ENCODE measurements at places on chromosomes 12 and 14. TPM values are rescaled to one million over a fixed set of nuclear protein-coding genes. Genes with fewer than 3 reads are reported as not detected.

GRCh38 chr14:101113835-101114725 is 210.6 kb upstream of the RTL1 start:
- DNase-seq = no peak

GRCh38 chr12:47775100-47775911 is 2.3 kb downstream of the SLC48A1 start:
- no peak for DNase-seq

DNA sequence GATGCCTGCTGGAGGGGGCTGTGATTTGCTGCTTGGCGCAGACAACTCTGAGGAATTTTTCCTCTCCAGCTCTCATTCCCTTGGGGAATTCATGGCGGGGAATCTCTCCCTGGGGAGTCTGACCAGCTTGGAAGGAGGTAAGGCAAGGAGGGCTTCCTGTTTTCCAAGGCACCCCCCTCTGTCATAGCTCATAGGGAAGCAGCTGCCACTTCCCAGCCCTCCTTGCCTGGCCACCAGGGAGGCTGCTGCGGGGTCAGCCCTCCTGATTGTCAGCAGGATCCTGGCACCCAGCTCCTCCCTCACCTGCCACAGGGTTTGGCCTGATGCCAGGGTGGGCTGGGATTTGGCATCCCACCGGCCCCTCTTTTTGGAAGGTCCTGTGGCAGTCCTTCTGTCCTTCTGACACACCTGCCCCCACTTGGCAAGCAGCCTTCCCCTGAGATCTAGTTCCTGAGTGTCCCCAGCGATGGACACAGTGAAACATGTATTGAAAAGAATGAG is 74.9 kb downstream of the TSPAN9 start:
- no peak for DNase-seq

GRCh38 chr12:1657688-1658087 is 28.7 kb downstream of the WNT5B start:
- DNase-seq = peak; percentile 47

PPP2R5C gene
- 401 TPM for total RNA-seq

GRCh38 chr14:58629281-58629680 is 8.5 kb upstream of the DACT1 start:
- DNase-seq = no peak

DNA sequence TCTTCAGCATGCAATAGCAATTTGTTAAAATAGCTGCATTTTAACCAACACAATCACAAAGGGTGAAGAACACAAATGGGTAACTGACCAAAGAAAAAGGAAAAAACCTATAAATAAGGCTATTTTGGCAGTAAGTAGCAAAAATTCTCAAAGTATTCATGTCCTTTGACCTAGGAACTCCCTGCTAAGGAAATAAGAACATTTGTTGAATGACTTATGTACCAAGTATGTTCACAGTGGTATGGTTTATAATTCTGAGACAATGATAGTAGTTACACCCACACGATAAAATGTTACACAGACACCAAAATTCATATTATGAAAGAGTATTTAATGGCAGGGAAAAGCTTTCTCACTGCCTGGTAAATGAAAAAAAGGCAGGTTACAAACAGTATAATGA is 16.9 kb downstream of the CCDC88C start:
- no peak for DNase-seq

- DNase-seq = no peak
These were observed 214.2 kb downstream of the KITLG start for GRCh38 chr12:88366101-88366500.

GLI1 gene
- total RNA-seq = not detected

GRCh38 chr12:5567016-5567725 is 135.3 kb downstream of the NTF3 start:
- DNase-seq = no peak

- DNase-seq = no peak
These were observed 99.2 kb downstream of the GCH1 start for GRCh38 chr14:54803396-54803795.

SMIM41 gene
- not detected for total RNA-seq

GRCh38 chr14:103705118-103705503 is 10.1 kb downstream of the XRCC3 start:
- DNase-seq = peak; percentile 100

- DNase-seq = no peak
These were observed 52.0 kb upstream of the SYNE2 start for GRCh38 chr14:63800651-63801375.

- DNase-seq = no peak
These were observed 147.9 kb downstream of the PPFIA2 start for GRCh38 chr12:81610955-81611889.

DNA sequence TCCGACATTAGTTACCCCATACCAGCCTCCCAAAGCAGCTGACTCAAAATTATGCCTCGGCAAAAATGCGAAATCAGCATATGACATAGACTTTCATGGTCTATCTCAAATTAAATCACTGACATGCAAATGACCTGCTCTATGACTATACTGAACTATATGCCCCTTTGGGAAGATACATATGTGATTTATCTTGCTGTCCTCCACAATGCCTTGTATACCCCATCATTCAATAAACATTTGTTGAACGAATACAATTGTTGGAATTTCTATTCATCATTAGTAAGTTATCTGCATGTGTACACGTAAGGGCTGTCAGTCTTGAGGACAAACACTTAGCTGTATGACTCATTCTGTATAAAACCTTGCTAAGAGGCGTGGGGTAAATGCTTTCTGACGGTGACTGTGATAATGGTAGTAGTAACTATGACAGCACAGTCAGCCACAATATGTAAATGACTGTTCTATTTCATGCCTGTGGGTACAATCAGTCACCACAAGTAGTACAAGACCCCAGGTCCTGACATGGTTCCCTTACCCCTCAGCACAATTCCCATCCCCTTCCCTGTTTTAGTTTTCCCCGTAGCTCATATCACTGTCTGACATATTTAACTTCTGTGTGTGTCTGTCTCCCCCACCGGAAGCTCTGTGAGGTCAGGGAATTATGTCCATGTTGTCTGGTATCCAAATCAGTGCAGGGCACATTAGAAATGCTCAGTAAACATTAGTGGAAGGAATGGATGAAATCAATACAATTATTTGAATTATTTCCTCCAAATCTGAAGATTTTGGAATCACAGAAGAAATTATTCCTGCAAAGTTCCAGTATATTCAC is 42.8 kb downstream of the STXBP6 start:
- peak; percentile 21 for DNase-seq

- DNase-seq = no peak
These were observed 67.8 kb downstream of the NTF3 start for GRCh38 chr12:5499566-5500330.

C12orf43 gene
- 14.7 TPM for total RNA-seq

- no peak for DNase-seq
These were observed 22.5 kb upstream of the PTGDR start for GRCh38 chr14:52244997-52245396.

DNA sequence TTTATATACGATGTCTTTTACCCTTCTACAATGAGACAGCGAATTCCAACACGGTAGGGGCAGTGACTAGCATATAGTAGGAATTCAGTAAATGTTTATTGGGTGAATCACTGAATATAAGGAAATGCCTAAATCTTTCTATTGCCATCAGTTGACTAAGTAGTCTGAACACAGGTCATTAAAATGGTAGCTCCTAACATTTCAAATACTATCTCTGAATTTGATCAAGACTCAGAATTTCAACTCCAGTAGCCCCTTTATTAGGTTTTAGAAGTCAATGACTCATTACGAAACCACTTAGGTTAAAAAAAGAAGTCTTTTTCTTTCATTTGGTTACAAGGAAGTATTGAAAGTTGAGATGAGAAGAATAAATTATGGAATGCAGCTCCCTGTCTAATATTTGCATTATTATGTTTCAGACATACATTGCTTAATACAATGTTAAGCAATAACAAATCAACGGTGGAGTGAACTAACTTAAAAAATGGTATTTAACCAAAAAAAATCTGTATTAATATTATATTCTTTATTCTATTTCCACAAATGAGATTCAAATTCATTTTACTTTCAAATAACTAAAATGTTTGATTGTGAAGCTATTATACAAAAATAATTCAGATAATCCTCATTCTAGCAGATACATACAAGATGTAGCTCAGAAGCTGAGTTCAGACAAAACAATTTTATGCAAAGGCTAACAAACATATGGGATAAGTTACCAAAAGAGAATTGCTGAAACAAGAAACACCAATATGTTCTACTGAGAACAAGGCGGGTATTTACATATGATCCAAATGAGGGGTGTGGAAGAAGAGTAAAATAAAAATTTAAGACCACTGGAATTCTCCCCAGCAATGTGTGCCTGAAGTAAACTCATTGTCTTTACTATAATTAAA is 302.7 kb downstream of the CEP128 start:
- DNase-seq = no peak
